ENCODE measurements at places on chromosomes 5 and 9.

GRCh38 chr9:79663878-79664277 lies 92.1 kb downstream of the TLE4 start:
- DNase-seq = no peak

- DNase-seq = no peak
Measured at GRCh38 chr9:14314424-14314928, 535 bp upstream of the NFIB start.

DNA sequence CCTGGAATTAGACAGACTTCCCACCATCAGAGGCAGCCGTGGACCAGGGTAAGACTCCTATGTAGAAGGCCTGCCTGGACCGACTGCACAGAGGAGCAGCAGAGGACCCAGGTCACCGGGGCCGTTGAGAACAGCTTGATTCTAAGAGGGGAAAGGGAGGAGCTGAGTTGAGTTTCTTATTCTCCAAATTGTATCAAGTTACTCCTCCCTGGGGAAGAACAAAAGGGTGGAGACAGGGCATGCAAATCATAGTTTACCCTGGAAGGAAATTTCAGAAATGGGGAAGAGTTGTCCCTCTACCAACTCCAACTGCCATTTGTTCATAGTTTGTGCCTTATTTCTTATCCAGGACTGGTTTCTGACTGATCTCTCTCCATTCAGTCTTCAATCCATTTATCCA lies 20.9 kb upstream of the SLC31A2 start:
- no peak for DNase-seq

GRCh38 chr9:72872718-72873117 lies 80.1 kb downstream of the ALDH1A1 start:
- no peak for DNase-seq

DNA sequence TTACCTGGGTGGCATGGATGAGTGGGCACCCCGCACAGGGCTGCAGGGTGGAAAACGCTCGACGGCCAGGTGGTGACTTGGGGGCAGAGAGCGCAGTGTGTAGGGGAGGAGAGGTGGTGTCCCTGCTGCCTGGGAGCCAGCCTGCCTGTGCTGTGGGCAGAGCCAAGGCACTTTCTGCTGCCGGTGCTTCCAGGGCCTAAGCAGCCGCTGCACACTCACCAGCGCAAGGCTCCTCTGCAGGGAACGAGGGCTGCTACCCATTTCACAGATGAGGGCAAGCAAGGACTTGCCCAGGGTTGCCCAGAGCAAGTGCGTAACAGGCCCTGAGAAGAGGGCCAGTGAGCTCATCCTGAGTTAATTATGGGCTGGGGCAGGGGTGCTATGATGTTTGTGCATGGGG lies 62.5 kb downstream of the CRB2 start:
- DNase-seq = no peak

DNA sequence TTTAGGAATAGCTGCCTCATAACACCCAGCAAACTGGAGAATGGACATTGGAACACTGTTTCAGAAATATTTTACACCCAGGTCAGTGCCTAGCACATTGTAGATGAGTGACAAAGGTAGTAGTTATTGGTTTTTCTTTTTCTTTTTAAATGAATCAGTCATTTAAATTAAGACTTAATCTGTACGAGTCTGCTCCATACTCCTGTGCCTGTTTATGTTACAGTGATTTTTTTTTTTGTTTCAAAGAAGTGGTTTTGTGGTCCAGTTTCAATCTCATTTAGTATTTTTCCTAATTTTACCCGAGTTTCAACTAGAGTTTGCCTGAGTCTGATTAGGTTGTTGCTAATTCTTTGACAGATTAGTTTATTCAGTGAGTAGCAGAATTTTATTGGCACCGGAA lies 16.2 kb downstream of the LMNB1 start:
- no peak for DNase-seq

DNA sequence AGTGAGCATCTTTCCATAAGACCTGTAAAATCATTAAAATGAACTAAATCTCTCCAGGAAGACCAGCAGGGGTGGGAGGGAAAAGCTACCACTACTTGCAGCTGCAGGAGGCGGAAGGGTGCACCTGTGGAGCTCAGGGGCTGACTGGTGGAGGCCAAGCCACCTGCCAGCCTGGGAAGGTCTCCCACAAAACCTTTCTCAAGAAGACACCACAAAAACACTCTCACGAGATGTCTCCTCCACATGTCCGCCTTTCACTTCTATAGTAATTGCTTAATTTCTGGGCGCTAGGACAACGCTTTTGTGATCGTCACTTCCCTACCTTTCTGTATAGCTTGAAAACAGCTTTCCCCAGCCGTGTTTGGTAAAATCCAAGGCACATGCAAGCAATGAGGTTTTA lies 114.4 kb downstream of the ROR2 start:
- no peak for DNase-seq

GRCh38 chr9:6665628-6666027 lies 20.1 kb upstream of the GLDC start:
- no peak for DNase-seq

DNA sequence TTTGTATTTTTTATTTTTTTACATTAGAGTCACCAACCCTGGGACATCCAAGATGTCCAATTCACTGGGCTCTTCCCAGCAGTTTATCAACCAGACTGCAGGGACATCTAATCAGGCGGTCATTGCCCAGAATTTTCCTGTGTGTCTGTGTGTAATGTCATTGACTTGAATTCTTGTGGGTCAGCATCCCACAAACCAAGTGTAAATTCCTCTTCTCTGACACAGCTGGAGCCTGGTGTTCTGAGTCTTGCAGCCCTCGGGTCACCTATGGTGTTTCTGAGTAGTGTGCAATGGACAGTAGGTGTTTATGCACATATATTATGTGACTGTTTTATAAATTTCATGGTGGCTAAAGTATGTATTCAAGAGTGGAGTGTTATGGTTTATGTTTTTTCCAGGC lies 815.7 kb downstream of the SEMA5A start:
- DNase-seq = no peak

GRCh38 chr5:119360905-119361593 lies 5.2 kb downstream of the TNFAIP8 start:
- no peak for DNase-seq

Measured in stimulated activated CD4-positive, alpha-beta T cell treated with anti-CD3 and anti-CD28 coated beads, Interleukin-1b, Interleukin-23, amount 100 ng/mL, for 1 hour (primary cell).